ENCODE measurements at places on chromosomes 7 and 10.
A peak's percentile ranks its signal among the peaks of the same experiment; 100 is the strongest.

DNA sequence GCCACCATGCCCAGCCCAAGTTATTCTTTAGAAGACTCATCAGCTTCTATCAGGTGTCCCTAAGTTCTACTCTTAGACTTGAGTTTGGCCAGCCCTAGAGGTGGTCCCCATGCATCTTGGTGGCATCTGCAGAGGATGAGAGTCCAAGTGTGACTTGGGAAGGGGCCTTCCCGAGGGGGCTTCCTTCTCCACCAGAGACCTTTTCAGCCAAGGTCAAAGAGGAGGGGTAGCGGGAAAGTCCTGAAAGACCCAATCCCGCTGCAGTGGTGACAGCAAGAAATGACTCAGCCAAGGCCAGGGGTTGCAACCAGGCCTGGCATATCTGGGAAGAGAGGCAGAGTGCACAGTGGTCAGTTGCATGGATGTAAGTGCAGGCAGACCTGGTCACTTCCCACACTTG, 61.7 kb upstream of the MGMT start:
- no peak for DNase-seq

DNA sequence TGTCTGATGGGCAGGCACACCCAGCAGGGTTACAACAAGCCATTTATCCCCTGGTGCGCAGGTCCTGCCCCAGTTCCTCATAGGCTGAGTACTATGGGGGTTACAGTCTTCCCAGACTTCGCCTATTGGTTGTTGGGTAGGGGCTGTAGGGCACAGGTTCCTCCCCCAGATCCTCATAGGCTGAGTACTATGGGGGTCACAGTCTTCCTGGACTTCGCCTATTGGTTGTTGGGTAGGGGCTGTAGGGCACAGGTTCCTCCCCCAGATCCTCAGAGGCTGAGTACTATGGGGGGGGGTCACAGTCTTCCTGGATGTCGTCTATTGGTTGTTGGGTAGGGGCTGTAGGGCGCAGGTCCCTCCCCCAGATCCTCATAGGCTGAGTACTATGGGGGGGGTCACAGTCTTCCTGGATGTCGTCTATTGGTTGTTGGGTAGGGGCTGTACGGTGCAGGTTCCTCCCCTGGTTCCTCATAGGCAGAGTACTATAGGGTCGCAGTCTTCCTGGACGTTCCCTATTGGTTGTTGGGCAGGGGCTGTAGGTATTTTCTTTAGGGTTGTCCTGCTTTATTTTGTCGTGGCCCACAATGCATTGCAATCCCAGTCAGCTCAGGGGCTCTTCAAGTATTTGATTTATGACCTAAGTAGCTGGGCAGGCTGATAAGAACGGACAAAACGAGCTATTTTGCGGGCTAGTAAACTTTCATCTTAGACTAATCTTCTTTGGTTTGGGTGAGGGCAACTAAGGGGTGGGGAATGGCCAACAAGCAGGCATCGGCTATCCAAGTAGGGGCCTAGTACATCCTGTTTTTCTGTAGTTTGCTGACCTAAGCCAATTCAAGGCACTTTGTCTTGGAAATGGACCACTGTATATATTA, 3.4 kb downstream of the LRRC27 start:
- no peak for DNase-seq

DNA sequence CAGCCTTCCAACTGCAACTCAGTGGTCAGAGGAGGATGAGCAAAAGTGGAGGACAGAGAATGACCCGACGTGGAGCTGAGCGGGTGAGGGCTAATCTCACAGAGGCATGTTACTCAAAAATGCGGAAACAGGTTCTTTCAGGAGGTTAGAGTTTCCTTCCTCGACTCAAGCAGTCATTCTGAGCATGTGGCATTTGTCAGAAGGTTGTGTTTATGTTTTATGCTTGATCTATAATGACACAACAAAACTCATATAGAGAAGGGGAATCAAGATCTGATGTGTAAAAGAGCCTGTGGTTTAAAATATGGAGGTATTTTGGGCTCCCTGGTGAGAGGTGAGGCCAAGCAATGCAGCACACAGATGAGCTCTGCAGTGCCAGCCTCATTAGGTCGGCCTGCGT, 311.4 kb downstream of the ADARB2 start:
- peak; percentile 8 for DNase-seq

- DNase-seq: no peak
These were observed 3.1 kb downstream of the AGMO start for GRCh38 chr7:15558756-15559155.

DNA sequence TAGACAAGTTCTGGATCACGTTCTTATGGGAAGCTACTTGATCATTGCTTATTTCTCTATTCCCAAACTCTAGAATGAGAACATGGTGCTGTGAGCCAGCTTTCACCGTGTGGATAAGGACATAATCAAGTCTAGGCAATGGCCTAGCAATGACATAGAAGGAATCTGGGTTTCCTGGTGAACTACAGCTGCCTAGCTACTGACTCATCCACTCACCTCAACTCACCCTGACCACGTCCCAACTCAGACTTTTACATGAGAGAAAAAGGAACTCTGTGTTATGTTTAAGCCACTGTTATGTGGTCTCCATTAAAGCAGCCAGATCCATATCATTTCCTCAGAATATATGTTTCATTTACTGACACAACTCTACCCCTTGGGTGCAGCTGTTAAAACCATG, 18.8 kb upstream of the MET start:
- DNase-seq: no peak

DNA sequence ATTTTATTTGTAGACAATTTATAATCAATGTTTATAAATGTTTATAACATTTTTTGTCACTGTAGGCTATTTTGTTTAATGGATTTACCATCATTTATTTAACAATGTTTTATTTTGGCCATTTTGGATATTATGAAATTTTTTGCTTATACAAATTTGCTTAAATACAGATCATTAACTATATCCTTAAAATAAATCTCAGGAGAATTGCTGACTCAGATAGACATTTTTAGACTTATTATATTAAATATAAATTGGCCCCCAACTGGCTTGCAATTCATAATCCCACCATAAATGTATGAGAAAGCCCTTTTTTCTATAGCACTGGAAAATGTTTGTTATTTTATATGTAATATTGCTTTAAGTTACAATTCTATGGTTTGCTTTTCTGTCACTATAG, 3.8 kb upstream of the CLRN3 start:
- no peak for DNase-seq

DNA sequence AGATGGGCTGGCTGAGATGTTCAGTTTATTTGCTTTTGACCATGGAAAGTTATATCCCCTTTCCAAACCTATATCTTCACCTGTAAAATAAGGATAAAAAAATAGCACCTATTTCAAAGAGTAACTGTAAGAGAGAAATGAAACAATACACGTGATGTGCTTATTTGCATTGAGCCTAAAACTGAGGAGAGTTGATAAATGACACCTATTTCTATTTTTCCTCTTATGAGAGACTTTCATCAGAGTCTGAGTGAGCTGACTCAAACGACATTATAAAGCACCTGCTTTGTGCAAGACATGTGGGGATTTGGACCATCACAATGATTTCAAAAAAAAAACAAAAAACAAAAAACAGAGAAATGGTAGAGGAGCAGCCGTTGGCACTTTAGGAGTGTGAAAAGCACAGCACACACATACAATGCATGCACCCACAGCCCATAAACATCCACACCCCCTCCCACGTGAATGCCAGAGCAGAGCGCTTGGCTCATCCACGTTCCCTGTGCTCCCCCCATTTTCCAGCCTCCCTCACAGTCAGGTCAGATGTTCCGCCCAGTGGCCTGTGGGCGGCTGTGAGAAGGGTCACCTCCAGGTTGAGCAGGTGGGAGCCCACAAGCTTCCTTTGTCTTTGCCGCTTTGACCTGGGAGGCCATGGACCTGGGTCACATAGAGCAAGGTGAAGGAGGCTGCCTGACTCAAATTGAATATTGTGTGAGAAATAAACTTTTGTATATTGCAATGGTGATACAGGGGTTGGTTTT, 253.2 kb upstream of the ZNF32 start:
- no peak for DNase-seq

DNA sequence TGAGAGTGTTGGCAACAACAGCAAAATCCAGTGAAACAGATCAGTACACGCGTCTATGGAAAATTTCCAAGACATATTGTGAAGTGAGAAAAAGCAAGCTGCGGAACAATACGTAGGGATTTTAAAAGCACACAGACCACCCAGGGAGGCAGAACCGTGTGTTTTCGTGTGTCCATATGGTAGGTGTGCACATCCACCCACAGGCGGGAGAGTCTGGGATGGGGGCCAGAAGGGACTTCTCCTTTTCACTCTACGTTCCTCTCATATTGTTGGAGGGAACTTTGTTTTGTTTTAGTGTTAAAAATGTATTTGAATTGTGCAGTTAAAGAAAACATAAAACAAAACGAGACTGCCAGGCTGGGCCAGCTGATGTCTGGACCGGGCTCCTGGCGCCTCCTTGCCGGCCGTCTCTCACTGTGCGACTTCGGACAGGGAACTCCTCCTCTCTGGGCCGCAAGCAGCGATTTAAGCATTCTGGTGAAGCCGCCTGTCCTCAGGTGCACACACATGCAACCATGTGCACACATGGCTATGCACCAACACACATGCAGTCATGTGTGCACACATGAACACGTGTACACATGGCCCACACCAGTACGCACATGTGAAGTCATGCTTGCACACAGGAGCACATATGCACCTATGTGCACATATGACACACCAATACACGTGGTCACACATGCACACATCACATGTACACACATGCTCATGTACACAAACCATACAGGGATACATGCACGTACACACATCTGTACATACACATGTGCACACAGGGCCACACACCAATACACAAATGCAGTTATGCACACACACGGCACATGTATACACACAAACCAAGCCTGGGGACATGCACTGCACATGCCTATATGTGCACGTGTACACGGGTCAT, 141.1 kb downstream of the ELFN1 start:
- no peak for DNase-seq

- DNase-seq: no peak
These were observed at the start of gene CCM2 for GRCh38 chr7:45000093-45001032. CCM2 (plus strand) TSS chr7:45000201; CDS start chr7:45000334, 133 bp downstream.

DNA sequence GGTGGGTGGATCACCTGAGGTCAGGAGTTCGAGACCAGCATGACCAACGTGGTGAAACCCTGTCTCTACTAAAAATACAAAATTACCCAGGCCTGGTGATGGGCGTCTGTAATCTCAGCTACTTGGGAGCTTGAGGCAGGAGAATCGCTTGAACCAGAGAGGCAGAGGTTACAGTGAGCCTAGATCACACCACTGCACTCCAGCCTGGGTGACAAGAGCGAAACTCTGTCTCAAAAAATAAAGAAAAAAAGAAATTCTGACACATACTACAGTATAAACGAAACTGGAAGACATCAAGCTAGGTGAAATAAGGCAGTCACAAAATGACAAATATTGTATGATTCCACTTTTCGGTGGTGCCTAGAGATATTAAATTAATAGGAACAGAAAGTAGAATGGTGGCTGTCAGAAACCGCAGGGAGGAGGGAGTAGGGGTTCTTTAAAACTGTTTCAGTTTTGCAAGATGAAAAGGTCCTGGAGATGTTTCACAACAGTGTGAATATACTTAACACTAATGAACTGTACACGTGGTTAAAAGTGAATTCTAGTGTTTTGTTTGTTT, 23.2 kb downstream of the PILRA start:
- peak; percentile 91 for DNase-seq

DNA sequence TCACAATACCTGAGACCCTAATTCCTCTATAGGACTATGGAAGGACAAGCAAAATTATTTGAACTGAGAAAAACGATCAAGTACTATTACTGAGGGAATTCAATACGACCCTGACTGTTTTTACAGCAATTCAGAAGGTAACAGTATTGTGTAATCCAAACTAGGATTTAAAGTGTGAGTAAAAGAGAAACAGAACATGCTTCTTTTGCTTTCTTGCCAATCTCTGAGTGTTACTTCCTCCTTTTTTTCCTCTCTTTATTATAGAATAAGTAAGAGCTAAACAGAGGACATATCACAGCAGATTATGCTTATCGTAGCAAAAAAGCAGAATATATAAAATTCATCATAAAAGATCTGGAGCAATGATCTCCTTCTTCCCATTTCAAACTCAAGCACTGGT, 292.1 kb downstream of the THSD7A start:
- DNase-seq: no peak

GRCh38 chr7:89757910-89758309, 396.4 kb upstream of the STEAP1 start:
- DNase-seq: no peak

GRCh38 chr7:144997512-144997911, 161.7 kb upstream of the TPK1 start:
- no peak for DNase-seq

DNA sequence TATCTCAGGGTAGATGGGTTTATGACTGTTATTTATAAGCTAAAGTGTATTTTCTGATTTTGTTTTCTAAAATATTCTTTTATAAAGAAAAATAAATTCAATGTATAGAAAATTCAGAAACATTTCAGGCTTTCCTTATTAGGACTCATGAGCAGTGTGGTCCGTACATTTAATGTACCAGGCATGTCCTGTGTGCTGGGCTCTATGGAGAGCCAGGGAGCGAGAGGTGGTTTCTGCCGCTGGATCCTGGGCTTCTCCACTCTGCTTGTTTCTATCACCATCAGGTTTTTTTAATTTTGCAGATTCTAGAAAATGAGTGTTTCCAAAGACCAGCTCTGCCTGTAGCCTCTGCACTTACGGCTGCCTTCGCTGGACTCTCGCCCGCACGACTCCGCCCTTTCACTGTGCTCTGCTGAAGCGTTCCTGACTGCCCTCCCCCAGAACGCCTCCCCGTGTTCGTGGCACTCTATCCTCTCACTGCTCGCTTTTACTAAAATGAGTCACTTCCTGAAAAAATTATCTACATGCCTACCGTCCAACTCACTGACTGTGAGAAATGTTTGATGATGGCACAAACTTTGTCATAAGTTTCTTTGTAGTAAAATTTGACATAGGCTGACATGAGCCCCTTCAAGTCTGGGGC, 188.5 kb downstream of the ZMYND11 start:
- peak; percentile 76 for DNase-seq

GRCh38 chr10:33088990-33089389, 131.0 kb upstream of the ITGB1 start:
- DNase-seq: no peak

DNA sequence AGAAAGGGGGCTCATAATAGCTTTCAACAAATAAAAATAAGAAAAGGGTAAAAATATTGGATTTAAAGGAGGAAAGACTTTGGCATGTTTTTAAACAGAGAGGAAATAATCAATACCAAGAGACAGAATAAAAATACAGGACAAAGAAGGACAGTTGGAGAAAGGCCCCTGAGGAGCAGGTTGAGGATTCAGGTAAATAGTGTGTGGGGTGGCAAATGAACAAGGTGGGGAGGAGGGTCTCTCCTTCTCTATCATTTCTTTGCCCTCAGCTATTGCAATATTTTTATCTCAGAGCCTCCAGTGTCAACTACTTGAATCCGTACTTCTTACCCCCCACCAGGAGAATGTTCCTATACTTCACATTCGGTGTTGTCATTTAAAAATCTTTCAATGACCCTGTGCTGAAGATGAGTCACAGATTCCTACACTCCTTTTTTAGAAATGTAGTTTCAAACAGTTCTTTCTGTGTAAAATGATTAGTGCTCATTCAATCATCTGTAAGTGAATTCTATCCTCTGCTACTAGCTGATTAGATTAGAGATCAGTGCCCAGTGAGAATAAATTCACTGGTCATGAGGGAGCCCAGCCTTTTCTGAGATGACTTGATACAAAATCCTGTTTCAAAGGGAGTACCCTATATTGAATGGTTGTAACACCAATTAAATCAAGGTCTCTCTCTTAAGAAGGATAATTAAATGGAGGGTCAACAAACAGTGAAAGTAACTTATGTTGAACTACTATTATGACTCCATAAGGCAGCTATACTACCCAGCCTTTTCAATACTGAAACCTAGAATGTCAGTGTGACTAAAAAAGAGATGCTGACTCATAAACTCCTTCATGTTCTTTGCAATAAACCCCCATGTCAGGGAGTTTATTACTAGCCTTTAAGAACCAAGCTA, 50.4 kb upstream of the WNT16 start:
- DNase-seq: peak; percentile 88

- no peak for DNase-seq
These were observed 24.3 kb downstream of the FAM20C start for GRCh38 chr7:216360-217300.

All from activated CD4-positive, alpha-beta T cell treated with anti-CD3 and anti-CD28 coated beads, Interleukin-2, amount 50 U/mL, for 16 hours (primary cell).